ENCODE measurements at places on chromosomes 3 and 15. TPM values are rescaled to one million over a fixed set of nuclear protein-coding genes. Genes with fewer than 3 reads are reported as not detected.
A peak's percentile ranks its signal among the peaks of the same experiment; 100 is the strongest.

Gene TRIM42
- not detected for total RNA-seq

- no peaks in the 10 kb centered on the region for H3K27me3 ChIP-seq
- DNase-seq, result peak; percentile 85
These were observed at the start of gene C15orf62 for GRCh38 chr15:40769274-40770146. TSS of gene C15orf62 (plus strand) at chr15:40769980. CDS start at chr15:40770496, 516 bp downstream.

Gene GHSR
- not detected for total RNA-seq

Gene TGFBR2
- 189 TPM for total RNA-seq

- no peaks in the 10 kb centered on the region for H3K36me3 ChIP-seq
- H3K27ac ChIP-seq, result no peak overlapping the region
- no peak overlapping the region for H3K4me3 ChIP-seq
- H3K27me3 ChIP-seq, result no peaks in the 10 kb centered on the region
- DNase-seq, result no peak
These were observed 40.6 kb upstream of the ADAMTS9 start for GRCh38 chr3:64728428-64728827.

GRCh38 chr3:16058521-16058920 lies 116.0 kb upstream of the GALNT15 start:
- H3K36me3 ChIP-seq, result no peaks in the 10 kb centered on the region
- DNase-seq, result no peak
- H3K27ac ChIP-seq, result no peak overlapping the region
- no peak overlapping the region for H3K4me3 ChIP-seq
- H3K4me1 ChIP-seq, result no peaks in the 10 kb centered on the region
- no peaks in the 10 kb centered on the region for H3K27me3 ChIP-seq

Gene KY
- not detected for total RNA-seq
